HS-27A (cell line): ENCODE measurements at places on chromosomes 16 and 17.

GRCh38 chr17:79794659-79795511, 2.0 kb downstream of the CBX8 start:
- DNase-seq: no peak

DNA sequence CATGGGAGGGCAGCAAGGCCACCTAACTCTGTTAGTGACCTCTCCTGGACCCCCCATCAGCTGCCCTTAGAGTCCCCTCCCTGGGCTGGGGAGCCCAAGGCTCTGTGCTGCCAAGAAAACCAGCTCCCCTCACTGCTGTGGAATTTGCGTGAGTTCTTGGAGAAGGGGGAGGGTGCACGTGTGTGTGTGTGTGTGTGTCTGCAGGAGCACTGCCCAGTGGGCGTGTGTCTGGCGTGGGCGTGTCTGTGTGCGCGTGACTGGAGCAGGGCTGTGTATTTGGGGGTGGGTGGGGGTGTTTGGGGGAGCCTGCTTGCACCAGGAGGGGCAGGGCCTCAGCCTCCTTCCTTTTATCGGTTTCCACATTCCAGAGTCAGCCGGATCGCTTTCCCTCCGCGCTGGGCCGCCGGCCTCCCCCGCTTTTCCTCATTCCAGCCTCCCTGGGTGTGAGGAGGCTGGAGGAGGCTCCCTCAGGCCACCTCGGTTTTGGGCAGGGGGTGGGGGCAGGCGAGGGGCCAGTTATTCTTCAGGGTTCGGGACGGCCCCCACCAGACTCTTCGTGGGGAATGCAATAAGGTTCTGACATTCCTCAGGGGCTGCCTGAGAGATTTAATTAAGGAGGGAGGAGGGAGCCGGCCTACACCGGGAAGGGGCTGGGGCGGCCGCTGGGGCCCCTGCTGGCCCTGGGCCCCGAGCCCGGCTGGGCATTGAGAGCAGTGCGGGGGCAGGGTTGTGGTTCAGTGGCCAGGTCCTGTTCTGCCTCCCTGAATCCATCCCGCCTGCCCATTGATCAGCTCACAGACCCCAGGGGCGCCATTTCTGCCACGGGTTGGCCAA, 2.5 kb downstream of the VASN start:
- no peak for DNase-seq

GRCh38 chr17:64384253-64385186, 6.1 kb downstream of the PECAM1 start:
- no peak for DNase-seq

DNA sequence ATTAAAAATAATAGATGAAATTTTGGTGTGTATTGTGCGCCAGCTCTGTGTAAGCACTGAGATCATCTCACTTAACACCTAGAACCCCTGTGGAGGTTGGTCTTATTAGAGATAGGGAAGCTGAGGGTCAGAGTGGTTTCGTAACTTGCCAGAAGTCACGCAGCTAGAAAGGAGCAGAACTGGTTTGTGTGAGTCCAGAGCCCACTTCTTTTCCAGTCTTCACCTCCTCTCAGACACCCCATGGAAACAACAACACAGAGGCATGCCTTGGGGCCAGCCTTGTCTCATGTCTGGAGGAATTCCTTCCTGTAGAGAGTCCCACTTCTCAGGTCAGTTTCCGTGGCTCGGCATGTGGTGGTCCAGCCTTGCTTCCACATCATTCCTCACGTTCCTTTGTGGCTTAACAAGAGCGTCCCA, 16.5 kb downstream of the YPEL2 start:
- no peak for DNase-seq

GRCh38 chr17:62653826-62654761, 26.6 kb downstream of the MRC2 start:
- DNase-seq: no peak

- DNase-seq: no peak
Measured at GRCh38 chr16:27217256-27217655, 13.9 kb downstream of the KDM8 start.

- DNase-seq: no peak
Measured at GRCh38 chr16:7550096-7550495, 217.5 kb downstream of the RBFOX1 start.

DNA sequence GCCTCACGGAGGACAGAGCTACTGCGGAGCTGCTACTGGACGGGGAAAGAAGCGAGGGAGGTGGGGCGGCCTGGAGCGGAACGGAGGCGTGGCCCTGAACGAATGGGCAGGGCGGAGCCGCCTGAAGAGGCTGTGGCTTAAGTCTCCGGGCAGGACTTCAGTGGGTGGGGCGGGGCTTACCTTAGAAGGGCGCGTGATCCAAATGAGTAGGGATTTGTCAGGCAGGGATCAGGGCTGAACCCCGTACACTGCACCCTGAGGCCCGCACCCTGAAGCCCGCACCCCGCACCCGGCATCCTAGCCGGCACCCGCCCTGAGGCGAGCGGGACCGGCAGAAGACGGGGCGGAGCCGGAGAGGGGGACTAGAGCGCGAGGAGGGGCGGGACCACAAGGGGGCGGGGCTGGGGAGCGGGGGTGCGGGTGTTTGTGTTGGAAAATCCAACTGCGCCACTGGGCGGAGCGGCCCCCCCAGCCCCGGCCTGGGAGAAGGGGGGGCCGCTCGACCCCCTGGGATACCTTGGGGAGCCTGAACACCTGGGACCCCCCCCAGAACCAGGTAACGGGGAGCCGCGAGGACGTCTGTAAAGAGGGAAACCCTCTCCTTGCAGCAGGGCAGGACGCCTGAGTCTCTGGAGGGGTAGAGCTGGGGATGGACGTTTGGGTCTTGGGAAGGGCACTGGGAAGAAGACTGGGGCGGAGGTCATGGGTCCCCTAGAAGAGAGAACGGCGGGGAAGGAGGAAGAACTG, at the start of gene KDM6B:
Gene KDM6B, plus strand, starts transcription at position 423 of the 747 bp plus-strand sequence. CDS start 11,338 bp downstream, outside the sequence.
- no peak for DNase-seq

GRCh38 chr16:1326391-1326790, 7.1 kb upstream of the BAIAP3 start:
- DNase-seq: no peak

DNA sequence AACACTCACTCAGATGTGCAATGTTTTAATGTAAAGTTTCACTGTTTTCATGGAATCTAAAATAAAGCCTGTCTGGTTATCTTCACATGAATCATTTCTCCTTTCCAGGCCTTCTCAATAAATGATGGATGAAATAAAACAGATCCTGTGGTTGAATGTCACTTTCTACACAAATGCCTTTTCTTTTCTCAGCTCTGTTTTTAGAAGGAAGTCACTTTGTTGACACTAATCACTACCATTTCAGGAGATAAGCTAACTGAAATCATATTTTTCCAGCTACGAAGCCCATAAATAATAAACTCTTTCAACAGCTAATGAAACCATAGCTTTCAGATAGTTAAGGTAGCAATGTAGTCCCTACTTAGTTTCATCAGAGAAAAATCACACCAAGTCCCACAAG, 17.9 kb downstream of the NME2 start:
- DNase-seq: no peak

GRCh38 chr17:28974451-28974850, 23.1 kb upstream of the PHF12 start:
- no peak for DNase-seq

DNA sequence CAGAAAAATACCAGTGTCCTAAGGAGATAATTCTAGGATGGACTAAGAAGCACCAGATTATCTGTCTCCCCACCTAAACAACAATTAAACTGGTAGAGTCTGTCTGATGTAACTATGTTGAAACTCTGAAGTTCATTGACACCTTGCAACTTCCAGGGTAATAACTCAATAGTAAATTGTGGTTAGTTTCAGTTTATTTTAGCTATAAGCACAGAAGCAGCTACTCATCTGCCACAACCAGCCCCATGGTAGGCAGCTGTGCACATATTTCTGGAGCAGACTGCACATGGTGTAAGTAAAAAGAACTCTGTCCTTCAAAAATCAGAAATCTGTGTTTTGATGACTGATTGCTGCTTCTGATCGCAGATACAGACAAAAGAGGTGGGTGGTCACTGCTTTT, 852.1 kb downstream of the CDH11 start:
- no peak for DNase-seq

- DNase-seq: no peak
Measured at GRCh38 chr16:57186872-57187854, 1.0 kb downstream of the RSPRY1 start.
